ENCODE measurements at places on chromosomes 11 and 22.
A peak's percentile ranks its signal among the peaks of the same experiment; 100 is the strongest.

DNA sequence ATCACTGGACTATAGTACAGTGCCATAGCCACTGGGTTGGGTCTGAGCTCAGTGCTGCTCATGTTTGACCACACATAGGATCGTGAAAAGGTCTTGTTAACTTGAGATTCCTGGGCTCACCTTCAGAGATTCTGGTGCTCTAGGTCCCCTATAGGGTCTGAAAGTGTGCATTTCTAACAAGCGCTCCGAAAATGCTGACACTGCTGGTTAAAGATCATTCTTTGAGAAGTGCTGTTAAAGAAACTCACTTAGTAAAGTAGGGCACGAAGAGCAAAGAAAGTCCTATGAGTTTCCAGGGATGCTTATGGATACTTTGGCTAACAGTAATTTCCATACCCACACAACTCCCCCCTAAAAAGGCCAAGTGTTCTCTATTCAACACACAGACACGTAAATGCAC, 108.1 kb upstream of the PAX6 start:
- no peak for DNase-seq

GRCh38 chr11:110951037-110951949, 239.1 kb upstream of the ARHGAP20 start:
- DNase-seq = no peak

DNA sequence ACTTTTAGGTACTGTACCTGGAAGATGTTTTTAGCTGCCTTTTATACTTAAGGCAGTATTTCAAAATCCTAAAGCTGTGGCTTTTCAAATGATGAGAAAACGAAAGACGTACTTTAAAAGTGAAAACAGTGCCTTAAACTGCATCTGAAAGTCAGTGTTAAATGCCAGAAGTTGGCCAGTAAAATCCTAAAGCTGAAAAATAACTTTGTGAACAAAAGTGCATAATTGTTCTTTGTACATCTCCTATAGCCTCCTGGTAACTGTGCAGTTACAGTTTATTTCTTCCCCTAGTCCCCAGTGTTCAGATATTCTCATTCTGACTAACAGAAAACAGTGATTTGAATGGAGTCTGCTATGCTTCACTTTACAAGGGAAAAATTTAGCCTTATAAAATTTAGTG, 6.8 kb downstream of the EED start:
- no peak for DNase-seq

DNA sequence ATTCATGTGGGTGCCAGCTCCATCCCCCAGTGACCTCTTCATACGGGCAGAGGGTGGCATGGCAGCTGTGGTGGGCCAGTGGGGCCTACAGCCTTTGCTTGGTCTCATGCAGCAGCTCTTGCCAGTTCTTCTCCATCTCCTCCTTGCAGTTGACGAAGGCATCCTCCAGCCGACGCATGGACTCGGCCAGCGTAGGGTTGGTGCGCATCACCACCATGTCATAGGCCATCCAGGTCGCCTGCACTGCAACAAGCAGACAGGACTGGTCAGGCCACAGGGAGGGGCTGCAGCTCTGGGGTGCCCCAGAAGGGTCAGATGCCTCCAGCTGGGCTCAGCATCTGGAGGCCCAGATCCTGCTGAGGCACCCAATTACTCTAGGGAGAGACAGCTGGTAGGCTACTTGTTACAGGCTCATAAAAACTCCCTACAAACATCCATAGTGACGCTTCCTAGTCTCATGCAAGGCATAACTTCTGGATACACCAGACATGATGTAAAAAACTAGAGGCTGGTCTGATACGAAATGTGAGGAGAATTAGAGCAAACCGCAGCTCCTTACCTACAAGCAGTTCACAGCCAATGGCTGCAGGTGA, 5.6 kb downstream of the KLHDC7B start:
- DNase-seq = no peak

DNA sequence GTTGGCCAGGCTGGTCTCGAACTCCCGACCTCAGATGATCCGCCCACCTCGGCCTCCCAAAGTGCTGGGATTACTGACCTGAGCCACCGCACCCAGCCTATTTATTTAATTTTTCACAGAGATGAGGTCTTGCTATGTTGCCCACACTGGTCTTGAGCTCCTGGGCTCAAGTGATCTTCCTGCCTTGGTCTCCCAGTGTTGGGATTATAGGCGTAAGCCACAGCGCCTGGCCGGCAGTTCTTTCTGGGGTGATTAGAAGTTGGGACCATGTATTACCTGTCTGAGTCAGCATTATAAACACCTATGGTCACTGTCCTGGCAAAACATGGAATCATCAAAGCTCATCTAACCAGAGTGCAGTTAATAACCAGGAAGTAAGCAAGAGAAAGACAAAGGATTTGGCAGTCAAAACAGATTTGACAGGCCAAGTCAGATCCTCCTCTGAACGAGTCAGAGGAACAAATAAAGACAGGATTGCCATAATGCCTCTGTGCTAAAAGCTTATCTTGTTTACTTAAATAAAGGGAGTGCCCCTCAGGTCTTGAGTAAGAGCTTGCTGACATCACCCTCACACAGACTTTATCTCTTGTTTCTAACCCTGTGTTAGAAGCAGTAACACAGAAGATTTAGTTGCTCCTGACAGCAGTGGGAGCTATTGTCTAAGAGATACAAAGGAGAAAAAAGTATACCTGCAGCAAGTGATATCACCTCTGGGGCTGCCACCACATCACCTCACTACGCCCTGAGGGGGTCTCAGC, 3.7 kb downstream of the SERPIND1 start:
- no peak for DNase-seq

DNA sequence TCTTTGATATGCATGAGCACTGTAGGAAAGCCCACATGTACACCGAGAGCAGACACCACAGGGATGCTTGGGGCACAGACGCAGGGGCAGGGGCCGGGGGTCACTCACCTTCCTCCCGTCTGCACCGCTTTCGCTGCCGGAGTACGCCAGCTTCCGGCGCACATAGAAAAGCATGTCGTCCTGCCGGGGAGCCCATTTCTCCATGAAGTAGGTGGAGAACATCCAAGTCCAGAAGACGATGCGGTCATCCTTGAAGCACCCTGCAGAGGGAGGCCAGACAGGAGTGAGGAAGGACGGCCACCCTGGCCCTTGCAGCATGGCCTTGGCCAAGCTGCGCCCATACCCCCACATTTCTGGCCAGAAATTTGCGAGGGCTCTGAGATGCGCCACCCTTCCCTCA, 28.8 kb downstream of the KIAA0930 start:
- no peak for DNase-seq

GRCh38 chr11:59754494-59754858, 700 bp upstream of the STX3 start:
- DNase-seq = peak; percentile 9

DNA sequence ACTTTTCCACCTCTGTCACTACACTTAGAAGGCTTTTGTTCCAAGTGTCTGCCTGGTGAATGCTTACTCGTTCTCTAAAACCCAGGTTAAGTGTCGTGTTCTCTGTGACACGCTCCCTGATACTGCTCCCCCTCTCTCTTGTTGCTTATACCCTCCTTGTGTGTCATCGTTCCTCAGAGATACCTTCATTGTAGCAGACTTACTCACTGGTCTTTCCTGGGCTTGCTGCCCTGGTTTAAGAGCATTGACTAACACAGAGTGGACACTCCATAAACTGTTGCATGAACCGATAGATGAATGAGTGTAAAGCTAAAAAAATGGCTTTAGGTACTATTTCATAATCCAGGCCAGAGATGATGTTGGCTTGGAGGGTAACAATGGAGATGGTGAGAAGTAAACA, 171.3 kb downstream of the GRIK4 start:
- DNase-seq = no peak

DNA sequence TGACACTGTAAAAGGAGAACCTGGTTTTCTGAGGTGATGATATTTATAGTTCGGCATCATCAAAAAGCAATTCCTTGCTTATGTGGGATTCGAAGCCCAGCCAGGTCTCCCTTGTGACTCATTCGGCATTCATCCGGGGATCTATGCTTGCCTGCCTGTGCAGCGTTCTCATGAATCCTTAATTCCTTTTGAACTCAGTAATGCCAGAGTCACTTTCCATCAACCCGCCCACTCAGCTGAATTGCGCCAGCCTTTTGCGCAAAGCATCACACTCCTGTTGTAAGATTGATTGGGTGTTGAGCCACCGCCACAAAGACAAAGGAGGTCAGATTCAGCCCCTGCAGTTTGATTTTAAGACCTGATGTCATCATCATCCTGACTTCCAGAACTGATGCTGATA, 128.6 kb downstream of the SLC17A6 start:
- no peak for DNase-seq

DNA sequence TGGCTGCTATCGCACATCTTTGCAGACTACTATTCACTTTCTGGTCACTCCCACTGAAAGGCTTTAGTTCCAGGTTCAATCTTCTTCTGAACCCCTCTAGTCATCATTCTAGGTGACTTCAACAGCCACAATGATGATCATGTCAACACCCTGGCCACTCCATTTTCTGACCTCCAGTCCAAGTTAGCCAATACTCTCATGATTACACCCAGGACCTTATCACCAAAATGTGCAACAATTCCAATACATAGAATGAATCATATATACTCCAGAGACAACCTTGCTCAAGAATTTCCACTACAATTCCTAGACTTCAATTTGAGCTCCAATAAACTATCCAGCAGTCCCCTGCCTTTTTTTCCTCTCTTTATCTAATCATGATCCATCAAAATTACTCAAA, 70.7 kb downstream of the PAK1 start:
- no peak for DNase-seq

GRCh38 chr11:79232346-79232745, 208.5 kb downstream of the TENM4 start:
- DNase-seq = no peak

GRCh38 chr22:45997077-45997776, 20.3 kb upstream of the WNT7B start:
- no peak for DNase-seq

DNA sequence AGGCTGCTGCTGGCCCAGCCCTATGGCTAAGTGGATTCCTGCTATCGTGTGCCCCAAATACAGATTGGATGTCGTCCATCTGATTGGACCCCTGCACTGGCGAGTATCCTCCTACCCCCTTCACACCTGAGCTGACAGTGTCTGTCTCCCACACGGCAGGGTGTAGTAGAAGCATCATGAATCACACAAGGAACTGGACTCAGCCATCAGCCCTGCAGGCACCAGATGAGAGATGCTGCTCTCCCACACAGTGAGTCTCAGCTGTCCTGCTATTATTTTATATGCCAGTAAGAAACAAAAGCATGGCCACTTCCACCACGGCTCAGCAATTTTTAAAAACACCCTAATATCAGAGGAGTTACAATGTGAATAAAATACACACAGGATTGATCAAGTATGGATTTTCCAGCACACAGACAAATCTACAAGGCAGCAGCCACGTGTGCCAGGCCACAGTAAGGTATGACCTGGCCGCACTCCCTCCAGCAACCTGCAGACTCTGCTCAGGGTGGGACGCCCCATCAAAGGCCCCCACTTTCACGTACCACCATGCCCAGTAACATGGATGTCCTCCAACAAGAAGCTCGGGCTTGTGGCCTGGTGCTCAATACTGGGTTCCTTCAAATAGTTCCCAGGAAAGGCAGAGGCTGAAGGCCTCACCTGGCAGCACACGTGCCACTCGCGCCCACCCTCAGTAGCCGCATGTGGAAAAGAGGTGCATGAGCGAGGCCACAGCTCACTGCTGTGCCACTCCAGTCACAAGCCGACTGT, 16.4 kb upstream of the SLC25A1 start:
- DNase-seq = no peak

- no peak for DNase-seq
Observed at GRCh38 chr11:93329936-93330445, 551 bp upstream of the DEUP1 start.

- DNase-seq = no peak
Observed at GRCh38 chr11:6249770-6250555, 9.7 kb upstream of the CCKBR start.

DNA sequence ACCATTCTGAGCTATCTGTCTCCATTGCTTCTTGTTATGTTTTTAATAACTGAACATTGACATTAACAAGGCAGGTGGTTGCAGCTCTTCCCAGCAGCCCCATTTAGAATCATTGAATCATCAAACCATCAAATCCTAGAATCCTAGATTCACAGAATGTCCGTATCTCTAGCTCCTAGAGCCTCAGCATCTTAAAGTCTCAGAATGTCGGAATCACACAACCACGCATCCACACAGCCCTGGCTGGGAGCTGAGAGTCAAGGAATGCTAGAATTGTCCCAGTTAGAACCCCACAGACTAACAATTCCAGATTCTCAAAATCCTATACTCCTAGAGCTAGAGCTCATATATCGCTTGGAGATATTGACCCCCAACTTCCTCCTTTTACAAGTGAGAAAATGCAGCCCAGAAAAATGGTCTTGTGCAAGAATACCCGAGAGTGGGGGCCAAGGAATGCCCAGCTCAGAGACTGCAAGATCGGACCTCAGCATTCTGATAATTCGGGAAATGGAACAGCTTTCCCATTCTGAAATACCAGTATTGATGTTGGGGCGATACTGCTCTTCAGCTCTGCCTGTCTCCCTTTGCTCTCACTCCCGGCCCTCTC, 38.8 kb downstream of the PDE2A start:
- DNase-seq = no peak

- DNase-seq = no peak
Observed at GRCh38 chr11:75351791-75352587, 528 bp upstream of the ARRB1 start.
